Choroid plexus epithelial cell (primary cell): ENCODE measurements at places on chromosomes 1 and 21.

GRCh38 chr1:214717351-214717750, 114.4 kb downstream of the CENPF start:
- peak; percentile 35 for DNase-seq

DNA sequence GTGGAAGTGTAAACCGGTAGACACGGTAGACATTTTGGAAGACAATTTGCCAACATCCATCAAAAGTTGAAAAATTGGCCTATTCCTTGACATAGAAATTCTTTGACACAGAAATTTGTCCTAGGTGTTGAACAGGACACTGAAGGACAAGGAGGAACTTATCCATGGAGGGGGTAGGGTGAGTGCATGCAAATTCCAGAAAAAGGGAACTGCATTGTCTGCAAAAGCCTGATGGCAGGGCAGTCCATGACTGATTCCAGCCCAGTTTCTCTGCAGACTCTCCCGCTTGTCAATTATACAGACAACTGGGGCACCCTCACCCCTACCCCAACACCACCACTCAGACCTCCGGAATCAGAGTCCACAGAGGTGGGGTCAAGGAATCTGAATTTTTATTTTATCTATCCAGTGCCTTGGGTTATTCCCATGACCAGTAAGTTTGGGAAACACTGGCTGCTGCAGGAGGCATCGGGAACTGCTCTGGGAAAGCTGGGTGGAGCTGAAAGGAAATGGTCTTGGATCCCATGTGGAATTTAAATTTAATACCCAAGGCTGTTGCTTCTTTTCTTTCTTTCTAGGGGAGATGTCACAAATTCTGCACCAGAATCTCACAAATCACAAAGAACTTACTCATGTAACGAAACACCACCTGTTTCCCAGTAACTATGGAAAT, 103.3 kb upstream of the SLC45A1 start:
- DNase-seq: no peak

DNA sequence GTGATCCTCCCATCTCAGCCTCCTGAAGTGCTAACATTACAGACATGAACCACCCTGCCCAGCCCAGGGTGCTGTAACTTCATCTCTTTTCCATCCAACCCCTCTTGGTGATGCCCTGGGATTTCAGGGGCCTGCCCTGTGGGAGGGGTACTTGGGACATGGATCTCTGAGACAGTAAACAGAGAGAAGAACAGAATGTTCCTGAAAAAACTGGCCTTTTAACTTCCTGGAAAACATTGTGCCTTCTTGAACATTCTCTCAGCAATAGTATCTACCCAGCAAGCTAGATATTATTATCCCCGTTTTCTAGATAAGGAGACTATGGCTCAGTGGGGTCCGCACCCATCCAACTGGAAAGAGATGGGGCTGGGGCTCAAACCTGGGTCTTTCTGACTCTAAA, 57.0 kb downstream of the VWA5B1 start:
- DNase-seq: no peak

DNA sequence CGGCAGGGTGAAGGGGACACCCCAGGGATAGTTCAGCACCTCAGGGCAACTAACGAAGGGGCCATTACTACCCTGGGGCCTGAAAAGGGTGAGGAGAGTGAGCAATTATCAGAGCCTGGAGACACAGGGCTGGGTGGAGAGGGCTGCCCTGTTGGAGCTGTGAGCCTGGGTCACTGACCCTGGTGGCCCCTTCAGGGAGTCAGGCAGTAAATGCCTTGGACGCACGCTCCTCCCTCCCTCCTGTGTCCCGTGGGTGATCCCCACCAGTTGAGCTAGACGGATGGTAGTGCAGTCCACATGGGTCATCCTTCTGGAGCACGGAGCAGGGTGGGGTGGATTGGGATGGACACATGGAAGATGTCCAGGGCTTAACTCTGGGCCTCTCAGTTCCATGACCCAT, 305.3 kb downstream of the PTPRU start:
- DNase-seq: no peak

- no peak for DNase-seq
Measured at GRCh38 chr1:88043834-88044233, 640.2 kb upstream of the PKN2 start.

DNA sequence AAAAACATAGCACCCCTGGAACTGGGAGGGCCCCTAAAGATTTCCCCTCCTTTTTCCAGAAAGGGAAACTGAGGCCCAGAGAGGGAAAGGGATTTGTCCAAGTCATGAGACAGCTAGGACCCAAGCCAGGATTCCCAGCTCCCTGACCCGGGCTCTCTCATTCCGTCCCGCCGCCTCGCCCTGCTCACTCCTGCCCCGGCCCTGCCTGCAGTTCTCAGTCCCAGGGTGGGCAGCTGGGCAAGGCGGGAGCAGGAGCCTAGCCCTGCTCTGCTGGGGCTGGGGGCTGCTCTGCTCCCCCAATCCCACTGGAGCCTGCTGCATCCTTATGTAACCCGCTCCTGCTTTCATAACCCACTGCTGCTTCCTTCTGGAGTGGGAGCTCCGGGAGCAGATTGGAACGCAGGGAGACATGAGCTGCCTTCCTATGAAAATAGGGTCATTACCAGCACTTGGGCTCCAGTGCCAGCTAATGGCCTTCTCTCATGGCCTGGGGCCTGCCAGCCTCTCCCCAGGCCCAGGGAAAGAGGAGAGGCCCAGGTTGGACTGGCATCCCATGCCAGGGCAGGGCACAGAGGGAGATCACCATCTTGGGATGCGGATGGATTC, 84.5 kb downstream of the CAMK2N1 start:
- DNase-seq: no peak

DNA sequence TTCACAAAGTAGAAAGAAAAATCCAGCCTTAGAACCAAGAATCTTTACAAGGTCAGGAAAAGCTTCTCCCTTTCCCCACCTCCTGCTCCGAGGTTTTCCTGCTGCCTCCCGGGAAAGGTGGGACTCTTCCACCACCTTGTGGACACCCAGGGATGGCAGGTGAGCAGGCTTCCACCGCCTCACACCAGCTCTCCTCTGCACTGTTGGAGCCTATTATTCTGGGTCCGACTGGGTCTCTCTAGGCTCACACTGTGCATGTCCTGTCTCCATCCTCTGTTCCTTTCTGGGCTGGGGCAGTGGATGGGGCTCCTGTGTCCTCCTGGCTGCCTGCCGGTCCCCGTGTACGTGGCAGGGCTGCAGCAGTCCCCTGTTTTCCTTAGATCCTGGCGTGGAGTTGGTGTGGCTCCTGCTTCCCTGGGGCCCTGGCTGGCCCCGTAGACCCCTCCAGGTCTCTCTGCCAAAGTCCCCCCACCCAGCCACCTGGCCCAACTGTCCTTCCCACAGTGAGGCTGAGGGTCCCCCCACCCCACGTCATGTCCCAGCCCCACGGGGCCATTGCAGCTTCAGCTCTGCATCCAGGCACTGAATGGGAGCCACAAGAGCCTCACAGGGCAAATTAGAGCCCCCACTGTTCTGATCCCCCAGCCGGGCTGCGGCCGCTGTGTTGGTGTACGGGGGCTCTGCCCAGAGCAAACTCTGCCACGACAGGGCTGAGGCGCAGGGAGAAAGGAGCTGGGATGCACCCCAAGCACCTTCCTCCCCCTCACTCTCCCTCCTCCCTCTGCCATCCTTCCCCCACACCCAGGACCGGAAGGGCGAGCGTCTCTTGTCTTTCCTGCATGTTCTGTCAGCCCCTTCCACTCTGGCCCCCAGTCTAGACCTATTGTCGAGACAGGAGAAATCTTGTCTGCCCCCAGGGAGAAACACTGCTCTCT, 3.3 kb upstream of the SLC45A1 start:
- DNase-seq: peak; percentile 90

GRCh38 chr1:180230791-180231505, 884 bp downstream of the LHX4 start:
- DNase-seq: peak; percentile 65

DNA sequence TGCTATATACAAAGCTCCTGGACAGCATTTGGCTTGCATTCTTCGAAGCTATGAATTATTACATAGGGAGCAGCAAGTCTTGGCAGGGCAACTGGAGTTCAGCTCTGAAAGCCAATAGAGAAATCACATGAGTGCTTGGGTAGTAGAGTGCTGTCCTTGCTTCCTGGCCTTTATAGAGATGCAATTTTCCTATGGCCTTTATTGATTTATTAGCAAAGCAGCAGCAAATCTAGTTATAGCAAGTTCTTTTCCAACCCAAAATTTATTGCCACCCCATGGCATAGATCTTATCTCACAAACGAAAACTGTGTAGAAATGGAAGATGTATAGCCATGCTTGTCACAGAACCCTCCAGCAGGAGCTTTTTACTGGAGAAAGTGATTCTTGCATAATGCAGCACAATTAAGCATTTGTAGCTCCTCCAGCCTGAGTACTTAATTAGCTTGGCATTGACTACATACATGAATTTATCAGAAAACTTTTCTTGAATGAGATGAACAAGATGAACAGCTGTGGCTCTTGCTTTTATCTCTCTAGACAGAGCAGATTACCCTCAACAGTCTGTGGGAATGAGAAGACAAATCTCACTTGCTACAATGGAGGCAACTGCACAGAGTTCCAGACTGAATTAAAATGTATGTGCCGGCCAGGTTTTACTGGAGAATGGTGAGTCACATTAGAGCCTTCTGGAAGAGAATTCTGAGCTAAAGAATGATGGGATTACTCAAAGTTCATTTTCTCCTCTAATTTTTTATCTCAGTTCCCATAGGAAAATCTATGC, 170.1 kb downstream of the CRB1 start:
- no peak for DNase-seq

DNA sequence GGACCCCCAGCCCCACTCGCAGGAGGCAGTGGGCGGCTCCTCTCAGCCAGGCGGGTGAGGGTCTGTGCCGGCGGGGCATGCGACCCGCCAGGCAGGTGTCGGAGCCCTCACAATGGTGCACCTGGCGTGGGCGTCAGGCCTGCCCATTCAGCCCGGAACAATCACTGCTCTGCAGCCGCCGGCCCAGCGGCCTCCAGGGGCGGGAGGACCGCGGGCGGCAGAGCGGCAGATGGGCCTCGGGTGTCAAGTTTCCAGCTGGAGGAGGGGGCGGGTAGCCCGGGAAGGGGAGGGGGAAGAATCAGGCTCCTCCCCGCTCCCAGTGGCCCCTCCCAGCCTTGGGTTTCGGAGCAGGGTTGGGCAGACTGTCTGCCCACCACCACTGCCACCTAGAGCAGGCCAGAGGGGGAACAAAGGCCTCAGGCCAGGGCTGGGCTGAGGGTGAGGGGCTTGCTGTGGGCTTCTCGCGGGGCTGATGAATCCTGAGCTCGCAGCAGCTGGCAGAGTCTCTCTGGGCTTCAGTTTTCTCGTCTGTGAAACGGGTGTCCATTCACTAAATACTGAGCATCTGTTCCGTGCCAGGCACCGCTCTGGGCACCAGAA, 39.5 kb upstream of the CASZ1 start:
- DNase-seq: peak; percentile 46

GRCh38 chr1:38800720-38801671, 58.6 kb downstream of the RRAGC start:
- DNase-seq: no peak

- no peak for DNase-seq
Measured at GRCh38 chr21:32147041-32147440, 131.8 kb downstream of the MIS18A start.

- DNase-seq: no peak
Measured at GRCh38 chr1:45585496-45586075, 1.7 kb downstream of the NASP start.

DNA sequence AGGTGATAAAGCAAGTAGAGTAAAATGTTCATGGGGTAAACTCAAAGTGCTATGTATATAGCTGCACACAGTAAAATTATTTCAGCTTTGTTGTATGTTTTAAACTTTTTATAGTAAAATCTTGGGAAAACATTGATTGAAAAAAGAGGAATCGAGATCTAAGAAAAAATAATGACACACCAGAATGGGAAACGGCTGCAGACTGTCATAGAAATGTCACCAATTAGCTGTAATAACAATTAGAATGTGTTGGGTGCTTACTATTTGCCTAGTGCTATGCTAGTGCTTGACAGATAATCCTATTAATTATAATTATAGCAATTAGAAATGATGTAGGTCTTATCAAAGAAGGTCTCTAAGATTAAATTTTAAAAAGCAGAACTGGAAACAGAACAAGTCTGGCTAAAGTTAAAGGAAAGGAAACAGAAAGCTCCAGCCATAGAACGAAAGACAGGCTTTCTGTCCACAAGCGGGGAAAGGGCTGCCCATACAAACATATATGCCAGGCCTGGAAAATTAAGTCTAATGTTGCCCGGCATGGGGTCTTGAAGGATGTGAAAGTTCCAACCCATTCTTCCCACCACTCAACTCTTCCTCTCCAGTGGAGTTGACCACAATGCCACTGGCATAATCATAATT, 5.0 kb downstream of the PCNX2 start:
- no peak for DNase-seq

DNA sequence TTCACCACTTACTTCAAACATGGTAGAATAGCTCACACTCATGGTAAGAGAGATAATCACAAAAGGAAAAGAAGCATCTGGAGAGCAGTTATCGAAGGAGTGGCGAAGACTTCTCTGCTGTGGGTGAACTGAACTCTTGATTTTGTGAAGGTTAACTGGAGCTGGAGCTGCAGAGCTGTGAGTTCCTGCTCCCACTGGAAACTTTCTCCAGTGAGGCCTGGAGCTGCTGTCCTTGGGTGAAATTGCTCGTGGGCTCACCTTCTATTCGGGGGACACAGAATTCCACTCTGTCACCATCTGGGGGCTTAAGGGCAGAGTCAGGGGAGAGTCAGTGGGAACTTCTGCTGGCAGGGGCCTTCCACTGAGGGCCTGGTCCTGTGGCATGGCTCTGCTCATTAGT, 45.9 kb downstream of the MAB21L3 start:
- DNase-seq: no peak

DNA sequence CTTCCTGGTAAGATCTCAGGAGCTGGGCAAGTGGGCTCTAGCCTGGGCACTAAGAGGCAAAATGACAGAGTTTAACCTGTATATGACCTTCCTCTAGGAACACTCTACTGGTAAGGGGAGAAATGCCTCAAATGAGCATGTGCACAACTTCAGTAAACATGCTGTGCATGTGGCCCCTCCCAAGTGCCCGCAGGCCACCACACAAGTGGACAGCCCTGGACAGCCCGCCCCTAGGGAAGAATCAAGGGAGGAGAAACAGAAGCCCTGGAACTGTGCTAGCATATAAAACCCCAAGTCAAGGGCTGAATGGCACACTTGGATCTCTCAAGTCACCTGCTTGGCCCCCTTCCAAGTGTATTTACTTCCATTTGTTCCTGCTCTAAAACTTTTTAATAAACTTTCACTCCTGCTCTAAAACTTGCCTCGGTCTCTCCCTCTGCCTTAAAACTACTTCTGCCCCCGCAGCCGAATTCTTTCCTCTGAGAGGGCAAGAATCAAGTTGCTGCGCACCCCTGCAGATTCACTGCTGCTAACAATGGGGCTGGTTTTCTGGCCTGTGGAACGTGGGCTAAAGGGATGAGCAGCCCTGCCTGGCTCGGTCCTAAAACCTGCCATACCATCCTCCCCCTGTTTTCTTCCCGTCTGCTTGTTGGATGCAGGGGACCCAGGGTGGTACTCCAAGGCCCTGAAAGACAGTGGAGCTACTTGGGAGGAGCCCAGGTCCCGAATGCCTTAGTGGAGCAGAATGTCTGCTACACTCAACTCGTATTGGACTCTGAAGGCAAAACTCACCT, 93.5 kb downstream of the IER5 start:
- DNase-seq: no peak
